T-helper 1 cell (primary cell): ENCODE measurements at places on chromosomes 4 and X.

DNA sequence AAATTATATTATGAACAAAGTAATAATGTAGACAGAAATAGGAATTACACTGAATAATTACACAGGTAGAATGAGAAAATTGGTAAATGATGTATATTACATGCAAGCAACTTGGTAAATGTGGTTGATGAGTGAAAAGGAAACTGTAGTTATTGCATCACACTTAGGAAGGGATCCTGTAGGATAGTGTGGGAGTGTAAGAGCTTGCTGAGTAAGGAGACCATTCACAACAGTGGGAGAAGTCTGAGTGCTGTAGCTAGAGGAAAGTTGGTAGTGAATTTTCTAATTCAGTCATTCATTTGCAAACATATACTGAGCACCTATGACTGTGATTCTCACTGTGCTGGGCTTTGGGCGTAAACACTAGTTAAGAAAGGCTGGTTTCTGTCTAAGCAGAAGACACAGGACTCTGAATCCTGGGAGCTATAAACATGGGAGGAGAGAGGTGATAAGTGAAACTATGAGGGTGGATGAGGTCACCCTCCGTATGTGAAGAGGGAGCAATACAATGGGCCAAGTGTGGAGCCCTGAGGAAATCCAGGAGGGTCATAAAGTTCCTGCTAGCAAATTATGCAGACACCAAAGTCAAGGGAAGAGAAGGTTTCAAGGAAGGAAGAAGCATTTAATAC, 14.2 kb upstream of the CPE start:
- DNase-seq, result no peak

DNA sequence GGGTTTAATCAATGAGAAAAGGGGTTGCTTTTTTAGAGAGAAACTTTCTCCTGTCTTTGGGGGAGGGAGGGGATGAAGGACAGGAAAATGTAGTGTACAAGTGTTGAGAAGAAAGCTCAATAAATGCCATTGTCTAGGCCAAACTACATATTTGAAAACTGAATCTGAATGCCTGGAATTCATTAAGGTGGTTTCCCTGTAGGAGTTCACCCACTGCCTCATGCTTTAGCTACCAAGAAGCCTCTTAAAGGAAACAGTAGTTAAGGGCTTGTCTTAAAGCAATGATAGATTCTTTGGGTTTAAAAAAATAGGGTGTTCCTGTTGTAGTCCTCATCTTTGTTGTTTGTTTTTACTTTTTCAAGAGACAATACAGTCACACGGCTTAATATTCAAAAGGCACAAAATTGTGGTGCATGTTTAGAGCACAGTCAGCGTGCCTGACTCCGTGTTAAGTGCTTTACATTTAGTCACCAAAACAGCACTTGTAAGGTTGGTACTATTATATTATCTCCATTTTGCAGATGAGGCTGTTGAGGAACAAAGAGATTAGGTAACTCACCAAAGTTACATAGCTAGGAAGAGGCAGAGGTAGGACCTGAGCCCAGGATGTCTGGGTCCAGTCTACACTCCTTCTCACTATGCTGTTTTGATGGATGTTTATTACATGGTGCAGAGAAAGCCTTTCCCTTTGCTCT, 46.0 kb downstream of the FNIP2 start:
- DNase-seq, result no peak

DNA sequence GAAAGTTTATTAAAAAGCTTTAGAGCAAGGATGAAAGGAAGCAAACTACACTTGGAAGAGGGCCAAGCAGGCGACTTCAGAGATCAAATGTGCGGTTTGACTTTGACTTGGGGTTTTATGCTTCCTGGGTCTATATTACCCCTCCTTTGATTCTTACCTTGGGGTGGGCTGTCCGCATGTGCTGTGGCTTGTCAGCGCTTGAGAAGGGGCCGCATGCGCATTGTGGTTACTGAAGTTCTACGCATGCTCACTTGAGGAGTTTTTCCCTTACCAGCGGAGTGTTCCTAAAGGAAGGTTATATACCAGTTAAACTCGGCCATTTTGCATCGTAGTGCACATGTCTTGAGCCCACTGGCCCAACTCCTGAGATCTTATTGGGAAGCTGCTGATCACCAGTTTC, 9.9 kb downstream of the ZNF157 start:
- DNase-seq, result peak; percentile 21

- DNase-seq, result no peak
Observed at GRCh38 chr4:92235731-92236130, 68.0 kb upstream of the GRID2 start.

DNA sequence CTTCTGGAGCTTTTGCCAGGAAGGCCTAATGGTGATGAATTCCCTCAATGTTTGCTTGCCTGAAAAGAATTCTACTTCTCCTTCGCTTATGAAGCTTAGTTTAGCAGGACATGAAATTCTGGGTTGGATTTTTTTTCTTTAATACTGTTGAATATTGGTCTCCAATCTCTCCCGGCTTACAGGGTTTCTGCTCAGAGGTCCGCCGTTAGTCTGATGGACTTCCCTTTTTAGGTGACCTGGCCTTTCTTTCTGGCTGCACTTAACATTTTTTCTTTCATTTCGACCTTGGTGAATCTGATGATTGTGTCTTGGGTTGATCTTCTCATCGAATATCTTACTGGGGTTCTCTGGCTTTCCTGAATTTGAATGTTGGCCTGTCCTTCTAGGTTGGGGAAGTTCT, 17.2 kb upstream of the TMPRSS11A start:
- DNase-seq, result no peak

DNA sequence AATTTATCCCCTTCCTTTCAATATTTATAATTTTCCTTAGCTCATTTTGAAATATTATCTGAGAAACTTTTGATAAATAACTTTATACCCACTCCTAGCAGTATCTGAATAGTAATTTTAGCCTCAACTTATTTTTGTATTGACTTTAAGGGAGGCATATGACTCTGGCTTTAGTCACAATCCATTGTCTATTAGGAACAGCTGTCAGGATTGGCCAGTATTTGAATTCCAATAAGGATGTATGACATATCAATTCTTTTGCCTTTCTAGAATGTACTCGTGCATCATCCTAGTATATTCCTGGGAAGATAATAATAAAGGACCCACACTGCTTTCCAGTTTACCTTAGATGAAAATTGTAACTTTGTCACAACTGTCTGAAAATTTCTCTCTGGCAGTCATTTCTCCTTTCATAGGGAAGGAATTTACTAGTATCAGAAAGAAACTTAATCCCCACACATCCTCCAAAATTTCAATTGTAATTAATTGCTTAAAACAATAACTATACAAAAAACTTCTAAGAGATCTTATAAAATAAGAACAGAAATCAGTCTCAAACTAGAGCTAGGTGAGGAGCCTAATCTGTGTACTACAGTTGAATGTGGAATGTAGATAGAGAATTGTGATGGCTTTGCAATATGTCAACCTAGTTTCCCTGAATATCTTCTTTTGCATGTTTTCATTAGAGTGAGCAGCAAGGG, 121.0 kb upstream of the EPHA5 start:
- no peak for DNase-seq

- no peak for DNase-seq
Observed at GRCh38 chr4:128868758-128869157, 59.3 kb downstream of the JADE1 start.

- DNase-seq, result no peak
Observed at GRCh38 chr4:128512767-128513322, 225.2 kb upstream of the PGRMC2 start.

- no peak for DNase-seq
Observed at GRCh38 chr4:7781993-7782392, 157.7 kb downstream of the AFAP1 start.

DNA sequence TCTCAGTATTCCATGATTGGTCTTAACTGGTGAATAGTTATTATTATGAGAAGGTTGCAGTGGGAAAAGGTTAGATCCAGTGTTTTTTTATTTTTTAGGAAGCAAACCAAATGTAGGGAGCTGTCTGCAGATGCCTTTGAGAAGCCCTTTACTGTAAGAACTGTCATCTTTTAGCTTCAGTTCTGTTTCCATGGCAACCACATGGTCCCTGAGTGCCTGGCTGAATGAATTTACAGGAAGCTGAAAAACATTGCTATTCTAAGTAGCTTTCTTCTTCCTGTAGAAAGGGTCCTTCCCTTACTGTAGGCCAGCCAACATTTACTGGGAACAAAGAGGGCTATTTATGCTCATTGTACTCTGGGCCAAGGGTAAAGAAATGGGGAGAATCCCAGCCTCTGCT, 103.3 kb downstream of the DCLK2 start:
- no peak for DNase-seq

DNA sequence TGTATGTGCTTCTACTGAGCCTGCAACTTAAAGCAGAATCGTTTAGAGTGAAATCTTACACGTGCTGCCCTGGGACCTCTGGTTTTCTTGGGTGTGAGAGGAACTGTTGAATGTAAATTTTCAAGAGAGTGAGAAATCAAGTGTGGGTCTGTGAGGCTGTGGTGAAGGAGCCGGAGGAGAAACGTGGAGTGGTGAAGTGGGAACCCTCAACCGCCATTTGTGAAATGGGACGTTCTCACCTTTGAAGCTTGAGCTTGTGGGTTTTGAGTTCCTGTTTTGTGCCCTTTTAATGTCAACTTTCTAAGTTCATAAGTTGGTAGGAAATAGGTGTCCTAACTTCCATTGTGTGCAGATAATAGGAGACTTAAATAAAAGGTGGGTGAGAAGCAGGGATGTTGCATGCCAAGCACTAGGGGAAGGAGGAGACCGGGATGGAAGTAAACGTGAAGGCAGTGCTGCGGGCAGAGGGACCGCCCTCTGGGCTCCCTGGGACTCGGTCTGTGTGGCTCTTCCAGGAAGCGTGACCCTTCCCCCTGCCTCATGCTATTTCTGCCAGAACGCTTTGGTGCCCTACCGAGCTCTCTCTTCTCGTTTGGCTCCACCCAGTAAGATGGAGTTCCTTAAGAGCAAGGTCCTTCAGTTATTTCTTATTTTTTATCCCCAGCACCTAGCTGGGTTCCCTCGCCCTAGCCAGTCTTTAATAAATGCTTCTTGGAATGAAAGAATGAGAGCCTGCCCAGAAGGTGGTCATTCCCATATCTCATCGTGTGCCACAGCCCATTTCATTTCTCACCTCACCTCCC, 56.0 kb downstream of the TMEM131L start:
- no peak for DNase-seq
